ENCODE measurements at places on chromosomes 11 and 22.

DNA sequence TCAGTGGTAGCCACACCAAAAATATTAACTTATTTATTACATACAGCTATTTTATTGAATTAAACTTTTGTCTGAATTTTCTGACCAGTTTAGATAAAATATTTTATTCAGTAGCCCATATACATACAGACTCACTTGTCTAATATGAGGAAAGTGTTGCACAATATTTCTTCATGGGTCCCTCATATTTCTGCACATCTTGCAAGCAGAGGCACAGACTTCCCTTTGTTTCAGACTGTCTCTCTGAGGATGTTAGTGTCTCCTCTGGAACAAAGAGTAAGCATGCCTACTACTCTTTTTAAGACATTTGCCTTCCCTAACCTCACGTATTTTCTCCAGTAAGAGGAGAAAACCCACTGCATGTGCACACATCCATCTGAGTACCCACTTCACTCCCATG, 81.2 kb downstream of the OR5AK2 start:
- DNase-seq, result no peak

DNA sequence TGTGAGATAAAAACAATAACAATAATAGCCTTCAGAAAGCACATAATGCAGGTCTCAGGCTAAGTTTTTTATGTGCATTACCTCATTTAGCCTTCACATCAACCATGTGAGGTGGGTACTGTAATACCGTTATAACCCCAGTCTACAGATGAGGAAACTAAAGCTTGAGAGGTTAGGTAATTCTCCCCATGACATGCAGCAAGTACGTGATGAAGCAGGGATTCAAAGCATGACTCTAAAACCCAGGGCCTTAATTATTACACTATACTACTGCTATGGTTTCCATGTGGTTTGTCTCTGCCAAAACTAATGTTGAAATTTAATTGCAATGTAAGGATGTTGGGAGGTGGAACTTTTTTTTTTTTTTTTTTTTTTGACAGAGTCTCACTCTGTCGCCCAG, 37.7 kb upstream of the FDX1 start:
- no peak for DNase-seq

GRCh38 chr22:39496131-39496838, 5.8 kb upstream of the MIEF1 start:
- peak; percentile 39 for DNase-seq

DNA sequence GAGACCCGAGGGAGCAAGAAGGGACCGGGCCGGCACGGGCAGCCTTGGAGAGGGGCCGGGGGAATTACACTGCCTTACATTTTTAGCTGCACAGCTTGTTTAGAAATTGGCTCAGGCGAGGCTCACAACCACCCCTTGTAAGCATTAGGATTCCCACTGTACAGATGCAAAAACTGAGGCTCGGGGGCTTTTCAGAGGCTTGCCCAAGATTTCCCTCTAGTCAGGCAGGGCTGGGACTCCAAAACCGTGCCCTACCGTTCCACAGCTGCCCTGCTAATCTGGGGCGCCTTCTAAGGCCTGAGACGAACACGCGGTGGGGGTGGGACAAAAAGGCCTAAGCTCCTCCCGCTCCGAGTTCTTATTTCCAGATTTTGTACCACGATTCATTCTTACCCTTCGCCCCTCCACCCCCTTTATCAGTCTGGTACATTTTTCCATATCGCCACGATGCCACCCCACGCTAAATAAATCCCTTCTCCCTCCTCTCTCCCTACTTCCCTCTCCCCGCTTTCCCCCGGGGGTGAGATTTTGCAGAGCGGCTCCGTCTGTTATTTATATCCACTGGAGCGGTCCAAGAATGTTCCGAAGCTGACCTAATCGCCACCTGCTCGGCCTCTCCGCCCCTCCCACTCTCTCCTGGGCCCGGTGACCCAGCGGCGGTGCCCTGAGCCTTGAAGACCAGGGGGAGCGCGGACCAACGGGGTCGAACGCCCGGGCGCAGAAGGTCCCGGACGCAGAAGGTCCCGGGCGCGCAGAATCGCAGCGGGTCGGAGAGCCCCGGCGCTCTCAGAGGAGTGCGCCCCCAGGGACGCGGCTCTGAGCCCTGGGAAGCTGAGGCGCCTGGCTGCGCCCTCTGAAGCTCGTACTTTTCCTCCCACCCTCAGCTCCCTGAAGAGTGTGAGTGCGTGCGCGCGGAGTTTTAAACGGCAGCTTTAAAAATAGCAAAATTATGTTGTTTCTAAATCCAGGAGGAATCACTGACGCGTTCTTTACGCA, 764 bp upstream of the PACSIN3 start:
- no peak for DNase-seq

DNA sequence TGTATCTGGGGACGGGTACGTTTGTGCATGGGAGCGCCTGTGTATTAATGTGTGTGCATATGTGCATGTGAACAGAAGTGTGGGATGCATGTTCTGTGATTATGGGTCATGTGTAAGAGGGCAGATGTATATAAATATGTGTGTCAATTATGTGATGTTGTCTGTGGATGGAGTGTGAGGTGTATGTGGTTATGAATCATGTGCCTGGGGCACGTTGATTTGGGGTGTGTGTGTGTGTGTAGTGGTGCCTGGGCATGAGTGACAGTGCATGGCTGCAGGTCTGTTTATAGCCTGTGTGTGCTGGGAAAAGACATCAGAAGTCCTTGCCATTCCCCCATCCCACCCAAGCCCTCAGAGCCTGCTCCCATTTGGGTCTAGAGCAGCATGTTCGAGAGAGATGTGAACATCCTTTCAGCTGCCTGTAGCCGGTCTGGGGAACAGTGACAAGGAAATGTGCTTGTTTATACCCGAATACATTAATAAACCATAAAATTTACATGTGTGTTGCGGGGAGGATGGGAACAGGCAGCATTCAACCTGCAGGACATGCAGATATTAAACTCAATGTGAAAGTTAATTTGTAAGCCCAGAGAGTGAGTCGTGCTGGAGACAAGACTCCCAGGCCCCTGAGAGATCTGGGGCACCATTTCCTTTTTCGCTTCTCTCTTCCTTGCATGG, 129.0 kb downstream of the NECTIN1 start:
- DNase-seq, result no peak

- peak; percentile 56 for DNase-seq
These were observed 9.1 kb downstream of the LMF2 start for GRCh38 chr22:50498322-50498890.

- no peak for DNase-seq
These were observed 1167.6 kb downstream of the JRKL start for GRCh38 chr11:97557399-97557798.

DNA sequence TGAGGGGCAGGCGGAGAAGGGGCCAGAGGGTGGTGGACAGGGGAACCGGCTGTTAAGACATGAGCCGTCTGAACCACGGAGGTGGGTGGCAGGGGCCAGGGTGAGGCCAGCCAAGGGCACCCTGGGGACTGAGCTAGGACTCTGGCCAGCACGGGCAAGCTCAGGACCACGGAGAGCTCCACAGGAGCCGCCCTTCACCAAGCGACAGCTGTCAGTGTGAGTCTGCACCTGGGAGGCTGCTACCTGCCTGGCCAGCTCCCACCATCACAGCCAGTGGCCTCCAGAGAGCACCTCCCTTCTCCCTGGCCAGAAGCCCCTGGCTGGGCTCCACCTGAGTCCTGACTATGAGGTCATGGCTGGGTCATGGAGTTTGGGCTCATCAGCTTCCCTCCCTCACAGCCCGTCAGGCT, 21.6 kb downstream of the MGAT3 start:
- no peak for DNase-seq

- no peak for DNase-seq
These were observed 68.7 kb upstream of the NECTIN1 start for GRCh38 chr11:119797736-119798135.

DNA sequence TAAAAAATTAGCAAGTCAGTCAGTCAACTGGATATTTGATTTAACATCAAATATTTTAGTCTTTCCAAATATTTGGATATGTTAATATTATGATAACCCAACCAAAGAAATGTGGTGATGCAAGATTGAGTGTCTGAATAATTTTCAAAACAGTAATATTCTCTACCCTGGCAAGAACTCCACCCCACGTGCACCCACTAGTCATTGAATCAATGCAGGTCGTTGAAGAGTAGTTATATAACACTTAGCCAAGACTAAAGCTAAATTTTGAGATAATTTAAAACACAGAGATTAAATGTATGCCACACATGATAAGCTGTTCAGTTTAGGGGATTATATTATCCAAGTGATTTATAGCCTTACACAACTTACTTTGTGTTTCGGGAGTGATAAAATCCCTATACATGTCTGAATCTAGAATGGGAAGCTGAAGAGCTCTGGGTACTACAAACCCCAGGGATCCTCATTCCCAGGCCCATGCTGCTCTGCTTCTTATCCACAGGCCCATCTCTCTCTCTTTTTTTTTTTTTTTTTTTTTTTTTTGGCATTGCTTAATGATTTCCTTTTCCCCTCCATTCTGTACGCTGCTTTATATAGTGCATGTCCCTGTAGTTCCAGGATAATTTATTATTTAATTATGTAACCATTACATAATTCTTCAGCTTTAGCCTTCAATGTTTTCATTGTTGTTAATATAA, 392.9 kb downstream of the NTM start:
- DNase-seq, result no peak

DNA sequence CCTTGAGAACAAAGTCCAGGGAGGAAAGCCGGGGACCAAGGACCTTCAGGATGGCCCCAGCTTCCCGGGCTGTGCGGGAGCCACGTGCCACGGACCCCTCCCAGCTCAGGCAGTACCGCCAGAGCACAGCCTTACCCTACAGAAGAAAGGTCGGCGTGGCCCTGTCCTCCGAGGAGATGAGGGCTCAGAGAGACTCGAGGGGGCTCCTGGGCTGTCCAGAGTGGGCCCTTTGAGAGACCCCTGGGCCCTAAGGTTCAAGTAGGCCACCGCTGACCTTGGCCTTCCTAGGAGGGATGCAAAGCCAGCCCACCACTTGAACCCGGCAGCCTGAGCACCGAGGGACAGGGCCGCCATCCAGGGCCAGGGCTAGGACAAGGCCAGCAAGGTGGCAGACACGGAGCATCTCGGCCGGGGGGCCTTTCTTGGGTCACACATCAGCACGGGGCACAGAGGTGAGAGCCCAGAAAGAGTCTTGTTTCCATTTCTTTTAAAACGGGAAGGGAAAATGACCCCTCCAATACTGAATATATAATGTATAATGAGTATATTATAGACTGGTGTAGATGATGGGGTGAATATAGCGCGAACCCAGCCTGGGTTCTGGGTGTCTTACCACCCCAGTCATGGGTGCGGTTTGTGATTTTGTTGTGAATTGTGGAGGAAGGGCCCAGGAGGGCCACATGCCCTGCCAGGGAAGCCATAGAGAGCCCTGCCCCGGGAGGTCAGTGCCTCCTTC, 34.4 kb upstream of the PPARA start:
- DNase-seq, result no peak

DNA sequence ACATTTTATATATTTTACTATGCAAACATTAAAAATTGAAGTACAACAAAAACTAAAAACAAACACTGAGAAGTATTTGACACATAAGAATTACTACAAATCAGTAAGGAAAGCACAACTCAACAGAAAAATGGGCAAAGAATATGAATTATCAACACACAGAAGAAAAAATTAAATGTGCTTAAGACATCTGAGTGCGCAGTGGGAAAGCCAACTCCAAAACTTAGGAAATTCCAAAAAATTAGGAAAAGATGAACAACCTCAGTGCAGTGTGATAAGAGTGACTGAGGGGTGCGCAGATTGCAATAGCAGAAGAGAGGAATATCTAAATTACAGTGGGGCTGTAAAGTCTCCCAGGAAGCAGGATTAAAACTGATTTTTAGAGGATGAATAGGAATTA, 1.9 kb upstream of the TMEM41B start:
- DNase-seq, result no peak

GRCh38 chr11:111352935-111353710, 26.0 kb downstream of the POU2AF1 start:
- DNase-seq, result no peak

DNA sequence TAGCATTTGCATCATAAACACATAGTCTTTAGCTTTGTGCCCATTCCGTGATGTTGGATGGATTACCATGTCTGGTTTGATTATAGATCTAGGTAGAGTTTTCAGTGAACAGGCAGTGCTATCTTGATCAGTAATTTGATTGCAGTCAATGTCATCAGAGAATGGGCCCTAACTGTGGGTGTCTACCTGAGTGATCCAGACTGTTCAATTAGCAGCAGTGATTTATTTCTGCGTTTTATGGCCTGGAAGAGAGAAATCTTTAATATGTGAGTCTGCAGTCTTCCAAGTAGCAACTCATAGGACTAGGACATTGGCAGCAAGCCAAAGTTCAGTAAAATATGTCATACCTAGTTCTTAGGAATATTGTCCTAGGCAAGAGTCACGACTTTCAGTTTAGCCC, 80.3 kb downstream of the CASP12 start:
- DNase-seq, result no peak

- no peak for DNase-seq
These were observed 18.2 kb downstream of the ADM start for GRCh38 chr11:10322830-10323792.

DNA sequence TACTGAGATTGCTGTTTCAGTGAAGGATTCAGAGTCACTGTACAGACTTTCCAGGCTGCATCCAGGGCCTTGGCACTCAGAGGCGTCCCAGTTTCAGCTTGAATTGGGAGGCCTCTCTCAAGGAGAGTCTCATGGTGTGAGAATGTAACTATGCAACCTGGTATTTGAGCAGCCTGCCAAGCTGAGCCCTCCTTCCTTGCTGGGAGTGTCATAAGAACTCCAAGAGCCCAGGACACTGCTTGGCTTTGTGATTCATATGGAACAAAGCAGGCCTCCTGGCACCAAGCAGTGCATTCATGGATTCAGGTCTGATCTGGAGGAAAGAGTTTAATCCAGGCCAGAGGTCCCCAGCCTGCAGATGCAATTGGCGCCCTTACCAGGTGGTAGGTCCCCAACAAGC, 171.7 kb downstream of the DBX1 start:
- DNase-seq, result no peak

DNA sequence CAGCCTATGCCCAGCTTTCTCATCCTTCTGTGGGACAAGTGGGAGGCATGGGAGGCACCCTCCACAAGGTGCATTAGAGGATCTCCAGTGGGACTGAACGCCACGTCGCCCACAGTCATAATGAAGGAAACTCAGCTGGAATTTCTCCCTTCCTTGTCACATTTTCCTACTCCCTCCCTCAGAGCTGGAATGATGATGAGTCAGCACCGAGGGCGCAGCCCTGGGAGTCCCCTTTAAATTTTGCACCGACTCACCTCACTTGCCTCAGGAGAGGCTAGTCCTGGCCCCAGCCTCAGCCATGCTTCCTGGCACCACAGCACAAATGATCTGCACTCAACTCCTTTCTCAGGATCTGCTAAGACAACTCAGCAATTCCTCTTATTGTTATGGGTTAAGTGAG, 34.3 kb downstream of the DBX1 start:
- DNase-seq, result no peak
